Naive thymus-derived CD8-positive, alpha-beta T cell (primary cell): ENCODE measurements at places on chromosomes 11 and 22. TPM values are rescaled to one million over a fixed set of nuclear protein-coding genes. Genes with fewer than 3 reads are reported as not detected.

DNA sequence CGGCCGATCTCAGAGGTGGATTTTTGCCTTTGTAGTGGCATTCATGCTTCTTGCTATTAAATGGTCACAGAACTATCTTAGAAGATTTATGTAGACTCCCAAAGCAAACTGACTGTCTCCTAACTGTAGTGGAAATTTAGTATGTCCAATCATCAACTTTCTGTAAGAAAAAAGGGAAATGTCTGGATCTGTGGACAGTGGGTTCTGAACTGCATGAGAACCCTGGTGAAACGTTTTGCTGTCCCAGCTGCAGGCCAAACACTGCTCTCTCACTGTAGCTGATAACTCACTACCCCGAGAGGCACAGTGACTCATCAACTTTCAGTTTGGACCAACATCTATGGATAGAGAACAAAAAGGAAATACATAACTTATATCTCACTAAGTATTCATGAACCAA, 387.1 kb downstream of the SOX6 start:
- no peak for DNase-seq

GRCh38 chr11:127962416-127962815, 624.9 kb downstream of the ETS1 start:
- DNase-seq, result no peak

GRCh38 chr11:120179057-120179672, 31.7 kb upstream of the OAF start:
- DNase-seq, result no peak

Gene POU2AF1
- 4.4 TPM for total RNA-seq

GRCh38 chr11:17434108-17434507, 42.5 kb downstream of the ABCC8 start:
- DNase-seq, result no peak

DNA sequence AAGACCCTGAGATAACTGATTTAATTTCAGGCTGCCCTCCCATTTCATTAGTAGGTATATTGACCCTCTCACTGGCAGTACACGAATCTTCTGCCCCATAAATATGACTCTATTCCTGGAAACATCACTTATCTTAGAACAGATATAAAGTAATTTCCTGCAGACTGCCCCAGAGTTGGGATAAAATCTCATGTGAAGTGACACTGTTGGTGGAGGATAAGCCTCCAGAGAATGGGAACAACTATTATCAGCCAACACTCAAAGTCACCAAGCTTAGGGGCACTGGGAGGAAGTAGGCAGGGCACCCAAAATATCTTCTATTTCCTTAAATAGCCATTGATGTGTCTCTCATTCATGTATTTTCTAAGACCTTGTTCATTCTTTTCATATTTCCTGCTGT, 8.2 kb downstream of the OR51B5 start:
- DNase-seq, result no peak

GRCh38 chr11:123695231-123695630, 40.8 kb upstream of the SCN3B start:
- no peak for DNase-seq
